Endothelial cell (in vitro differentiated cells): ENCODE measurements at places on chromosomes 12 and 14.

- DNase-seq, result no peak
Measured at GRCh38 chr12:92928421-92928961, 604 bp downstream of the EEA1 start.

GRCh38 chr12:513446-513845 lies 53.7 kb downstream of the B4GALNT3 start:
- no peak for DNase-seq

DNA sequence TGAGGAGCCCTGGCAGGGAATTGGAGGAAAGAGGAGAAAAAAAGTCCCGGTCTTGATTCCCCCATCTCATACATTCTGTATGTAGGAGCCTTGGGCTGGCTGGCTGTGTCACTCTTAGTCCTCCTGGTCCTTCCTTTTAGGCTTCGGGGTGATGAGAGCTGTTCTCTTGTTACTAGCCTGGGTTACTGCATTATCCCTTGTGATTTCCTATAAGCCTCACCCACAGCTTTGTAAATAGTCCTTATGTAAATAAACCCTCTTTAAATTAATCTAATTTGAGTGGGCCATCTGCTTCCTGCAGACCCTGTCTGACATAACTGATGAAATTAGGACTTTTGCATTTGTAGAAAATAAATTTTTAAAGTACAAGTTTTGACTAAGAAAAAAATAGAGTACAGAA lies 19.2 kb downstream of the DNM1L start:
- DNase-seq, result no peak

- DNase-seq, result no peak
Measured at GRCh38 chr12:62613081-62613480, 146.5 kb downstream of the MON2 start.

DNA sequence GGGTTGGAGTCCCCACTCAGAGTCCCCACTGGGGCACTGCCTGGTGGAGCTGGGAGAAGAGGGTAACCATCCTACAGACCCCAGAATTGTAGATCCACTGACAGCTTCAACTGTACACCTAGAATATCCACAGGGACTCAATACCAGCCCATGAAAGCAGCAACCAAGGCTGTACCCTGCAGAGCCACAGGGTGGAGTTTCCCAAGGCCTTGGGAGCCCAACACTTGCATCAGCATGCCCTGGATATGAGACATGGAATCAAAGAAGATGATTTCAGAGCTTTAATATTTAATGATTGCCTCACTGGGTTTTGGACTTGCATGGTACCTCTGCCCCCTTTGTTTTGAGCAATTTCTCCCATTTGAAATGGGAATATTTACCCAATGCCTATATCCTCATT lies 80.4 kb downstream of the RASSF9 start:
- DNase-seq, result no peak
